ENCODE measurements at places on chromosomes 4 and X. TPM values are rescaled to one million over a fixed set of nuclear protein-coding genes. Genes with fewer than 3 reads are reported as not detected.

- H3K4me3 ChIP-seq, result no peak overlapping the region
- DNase-seq, result no peak
- H3K27ac ChIP-seq, result no peak overlapping the region
- H3K27me3 ChIP-seq, result peaks cover 33% of the 10 kb centered on the region
- peaks cover 15% of the 10 kb centered on the region for H3K4me1 ChIP-seq
- H3K36me3 ChIP-seq, result no peaks in the 10 kb centered on the region
These were observed 10.1 kb upstream of the NEUROG2 start for GRCh38 chr4:112526061-112526460.

- no peaks in the 10 kb centered on the region for H3K27me3 ChIP-seq
- H3K36me3 ChIP-seq, result no peaks in the 10 kb centered on the region
- H3K4me3 ChIP-seq, result no peak overlapping the region
- no peak for DNase-seq
- H3K4me1 ChIP-seq, result no peaks in the 10 kb centered on the region
- H3K27ac ChIP-seq, result no peak overlapping the region
These were observed 1165.9 kb upstream of the TENM3 start for GRCh38 chr4:181077341-181077740.

DNA sequence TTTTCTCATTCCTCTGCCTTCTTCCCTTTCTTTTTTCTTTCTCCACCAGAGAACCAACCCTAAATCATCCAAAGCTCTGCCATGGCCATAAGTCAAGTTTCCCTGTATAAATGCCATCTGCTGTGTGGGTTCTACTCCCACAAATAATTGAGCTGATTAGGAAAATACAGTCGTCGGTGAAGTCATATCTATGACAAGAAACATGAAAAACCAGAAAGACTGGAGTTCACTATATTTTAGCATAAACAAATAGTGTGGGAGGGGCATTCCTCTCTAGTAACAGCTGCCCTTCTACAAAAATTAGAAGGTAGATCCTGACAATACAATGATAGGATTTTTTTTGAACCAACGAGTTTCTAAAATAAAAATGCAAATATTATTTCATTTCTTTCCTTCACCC lies 48.8 kb downstream of the SPOCK3 start:
- no peak for DNase-seq
- H3K27me3 ChIP-seq, result no peaks in the 10 kb centered on the region
- H3K4me1 ChIP-seq, result no peaks in the 10 kb centered on the region
- H3K36me3 ChIP-seq, result no peaks in the 10 kb centered on the region

DNA sequence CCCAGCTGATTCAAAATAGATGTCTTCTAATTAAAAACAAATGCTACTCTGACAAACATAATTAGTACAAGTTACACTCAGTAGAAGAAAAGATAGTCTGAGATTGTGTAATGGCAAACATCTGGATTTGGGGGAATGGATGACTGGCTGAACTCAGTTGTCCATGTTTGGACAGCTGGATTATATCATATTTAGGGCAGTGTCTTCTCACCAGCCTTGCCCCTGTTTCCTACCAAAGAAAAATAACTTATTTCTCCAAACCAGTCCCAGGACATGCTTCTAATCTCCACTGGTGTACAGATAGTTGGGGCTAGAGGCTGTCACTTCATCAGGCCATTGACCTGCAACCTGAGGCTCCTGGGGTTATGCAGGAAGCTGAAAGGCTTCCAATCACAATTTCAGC lies 237.3 kb downstream of the USP46 start:
- H3K27ac ChIP-seq, result no peak overlapping the region
- no peak for DNase-seq

ARHGEF38 gene
- not detected for total RNA-seq

MAGEA2B gene
- total RNA-seq, result not detected

DNA sequence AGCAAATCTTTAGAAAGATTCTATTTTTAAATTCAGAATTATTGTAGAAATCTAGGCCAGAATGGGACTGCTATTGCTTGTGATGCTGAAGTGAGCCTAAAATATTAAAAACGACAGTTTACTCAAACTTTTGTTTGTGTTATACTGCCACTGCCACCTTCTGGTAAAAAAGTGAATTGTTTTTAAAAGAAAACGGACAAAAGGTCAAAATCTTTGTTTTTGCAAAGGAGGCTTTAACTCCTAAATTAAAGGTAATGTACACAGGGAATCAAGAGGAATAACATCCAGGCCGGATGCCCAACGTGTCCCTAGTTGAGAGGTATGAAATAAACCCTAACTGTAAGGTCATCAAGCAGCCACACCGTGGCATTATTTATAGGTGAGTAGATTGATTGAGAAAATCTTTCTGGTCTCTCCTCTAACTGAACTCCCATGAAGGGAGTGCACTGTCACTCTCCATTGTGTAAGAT lies 338.3 kb upstream of the GALNT7 start:
- no peak overlapping the region for H3K27ac ChIP-seq
- no peaks in the 10 kb centered on the region for H3K27me3 ChIP-seq
- DNase-seq, result no peak
- H3K4me1 ChIP-seq, result no peaks in the 10 kb centered on the region
- no peaks in the 10 kb centered on the region for H3K36me3 ChIP-seq

GLA gene
- 13.4 TPM for total RNA-seq
